ENCODE measurements at places on chromosomes 2 and 18.

DNA sequence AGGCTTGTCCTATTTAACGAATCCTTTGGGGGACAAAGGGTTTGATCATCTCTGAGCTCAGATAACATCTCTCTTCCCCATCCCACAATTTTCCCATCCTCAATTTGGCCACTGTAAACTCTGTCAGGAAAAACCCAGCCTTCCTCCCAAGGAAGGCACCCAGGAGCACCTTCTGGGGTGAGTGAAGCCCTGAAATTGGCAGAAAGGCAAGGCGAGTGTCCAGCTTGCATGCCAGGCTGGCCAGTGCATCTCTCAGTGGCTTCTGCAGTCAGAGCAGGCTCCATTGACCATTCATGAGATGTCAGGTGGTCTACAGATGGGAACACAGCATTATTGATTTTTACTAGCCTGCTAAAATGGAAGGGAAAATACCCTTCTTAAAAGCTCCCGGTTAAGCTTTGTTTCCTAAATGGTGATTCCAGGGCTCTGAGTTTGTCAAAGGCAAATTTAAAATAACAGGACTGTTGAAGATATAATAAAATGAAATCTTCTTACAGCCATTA lies 83.2 kb upstream of the BOD1L2 start:
- no peak for DNase-seq

DNA sequence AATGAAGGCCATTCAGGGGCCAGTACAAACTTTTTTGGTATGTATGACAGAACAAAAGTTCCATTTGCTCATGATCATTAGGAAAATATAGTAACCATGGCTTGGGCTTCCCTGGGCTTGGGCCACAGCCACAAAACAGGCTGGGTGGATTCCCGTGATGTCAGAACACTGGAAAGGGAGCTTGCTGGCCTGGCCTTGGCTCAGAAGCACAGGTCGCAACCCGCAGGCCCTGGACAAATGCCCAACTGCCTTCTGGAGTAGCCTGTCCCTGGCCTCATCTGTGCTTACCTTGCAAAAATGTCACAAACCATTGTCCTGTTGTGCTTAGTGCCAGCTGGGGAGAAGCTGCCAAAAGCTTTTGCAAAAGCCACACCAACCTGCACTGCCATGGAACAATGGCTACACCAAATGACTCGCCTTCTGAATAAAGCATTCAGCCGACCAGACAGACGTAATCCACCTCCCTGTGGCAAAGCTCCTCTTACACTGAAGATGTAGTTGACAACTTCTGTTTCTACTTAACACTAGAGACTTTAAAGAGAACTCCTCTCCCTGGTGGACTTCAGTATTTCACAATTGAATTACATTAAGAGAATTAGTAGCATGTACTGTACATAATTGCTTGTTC lies 125.5 kb downstream of the ANKRD44 start:
- DNase-seq = no peak

DNA sequence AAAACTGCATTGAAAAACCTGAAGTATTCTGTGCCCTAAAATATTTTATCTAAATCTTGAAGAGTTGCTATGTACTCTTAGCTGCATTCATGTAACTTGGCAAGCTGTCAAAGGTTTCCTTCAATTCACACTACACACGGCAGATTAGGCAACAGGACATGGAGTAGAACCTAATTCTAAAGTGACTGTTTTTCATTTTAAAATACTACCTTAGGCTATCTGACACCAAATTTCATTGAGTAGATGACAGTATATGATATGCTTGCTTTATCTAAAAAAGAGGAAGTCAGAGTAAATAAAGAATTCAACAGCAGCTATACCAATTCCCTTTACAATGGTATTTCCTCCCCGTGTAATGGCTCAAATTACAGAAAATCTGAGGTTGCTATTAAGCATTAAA lies 45.4 kb downstream of the EXOC6B start:
- DNase-seq = no peak

DNA sequence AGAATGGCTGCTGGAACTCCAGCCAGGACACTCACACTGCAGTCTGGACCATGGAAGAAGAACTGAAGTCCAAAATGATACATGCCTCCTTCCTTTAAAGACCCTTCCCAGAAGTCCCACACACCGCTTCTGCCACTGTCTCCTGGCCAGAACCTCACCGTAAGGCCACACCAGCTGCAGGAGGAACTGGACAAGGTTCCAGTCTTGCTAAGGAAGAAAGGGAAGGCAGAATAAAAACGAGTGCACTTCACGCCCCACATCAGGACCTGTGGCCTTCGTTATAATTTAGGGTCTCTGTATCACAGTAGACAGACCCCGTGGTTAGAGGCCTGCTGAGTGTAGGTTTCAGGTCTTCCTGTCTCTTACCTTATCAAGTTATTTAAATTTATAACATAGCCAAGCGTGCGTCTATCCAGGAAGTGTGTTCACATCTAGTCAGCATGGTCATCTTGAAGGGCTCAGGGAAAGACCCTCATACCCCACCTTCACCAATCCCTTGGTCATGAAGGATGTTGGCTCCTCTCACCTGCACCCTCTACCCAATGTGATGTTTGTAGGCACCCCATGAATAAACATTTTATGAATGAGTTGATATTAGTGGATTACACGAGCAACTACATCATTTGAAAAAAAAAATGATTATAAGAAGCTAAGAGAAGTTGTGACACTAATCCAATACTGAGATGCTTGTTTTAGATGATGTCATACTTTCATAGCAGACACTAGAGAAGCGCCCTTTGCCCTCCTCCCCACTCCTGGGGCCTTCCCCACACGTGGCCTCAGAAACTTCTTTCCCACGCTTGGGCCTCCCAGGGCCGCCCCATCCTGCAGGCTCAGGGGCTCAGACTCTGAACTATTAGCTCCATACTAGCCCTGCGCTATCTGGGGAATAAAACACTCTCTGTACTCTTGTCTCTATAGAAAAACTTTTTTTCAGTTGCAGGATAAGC lies 157.6 kb downstream of the FAM210A start:
- DNase-seq = no peak

- DNase-seq = peak; percentile 71
Measured at GRCh38 chr2:200862532-200863000, 1.9 kb downstream of the CLK1 start.

DNA sequence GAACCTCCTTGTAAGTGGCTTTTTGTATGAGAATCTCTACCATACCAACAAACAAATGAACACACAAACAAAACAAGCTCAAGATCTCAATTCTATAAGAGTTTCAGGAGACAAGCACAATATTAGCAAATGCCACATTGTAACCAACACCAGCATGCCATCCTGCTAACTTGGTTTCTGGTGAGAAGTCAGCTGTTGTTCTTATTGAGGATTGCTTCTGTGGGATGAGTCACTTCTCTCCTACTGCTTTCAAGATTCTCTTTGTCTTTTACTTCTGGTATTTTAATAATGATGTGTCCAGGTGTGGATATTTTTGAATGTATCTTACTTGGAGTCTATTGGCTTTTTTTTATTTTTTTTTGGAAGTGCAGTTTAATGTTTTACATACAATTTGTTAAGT lies 131.7 kb downstream of the BCL2L11 start:
- no peak for DNase-seq

GRCh38 chr2:118105497-118105896 lies 17.2 kb downstream of the INSIG2 start:
- DNase-seq = no peak

- no peak for DNase-seq
Measured at GRCh38 chr18:45565280-45565970, 49.9 kb upstream of the SLC14A2 start.

- DNase-seq = no peak
Measured at GRCh38 chr18:9000733-9001132, 101.8 kb upstream of the NDUFV2 start.

- DNase-seq = no peak
Measured at GRCh38 chr18:42617221-42617620, 498.3 kb downstream of the RIT2 start.
